ENCODE measurements at places on chromosomes 4 and X.

GRCh38 chr4:127209580-127210095 lies 423.1 kb upstream of the INTU start:
- no peak for DNase-seq

DNA sequence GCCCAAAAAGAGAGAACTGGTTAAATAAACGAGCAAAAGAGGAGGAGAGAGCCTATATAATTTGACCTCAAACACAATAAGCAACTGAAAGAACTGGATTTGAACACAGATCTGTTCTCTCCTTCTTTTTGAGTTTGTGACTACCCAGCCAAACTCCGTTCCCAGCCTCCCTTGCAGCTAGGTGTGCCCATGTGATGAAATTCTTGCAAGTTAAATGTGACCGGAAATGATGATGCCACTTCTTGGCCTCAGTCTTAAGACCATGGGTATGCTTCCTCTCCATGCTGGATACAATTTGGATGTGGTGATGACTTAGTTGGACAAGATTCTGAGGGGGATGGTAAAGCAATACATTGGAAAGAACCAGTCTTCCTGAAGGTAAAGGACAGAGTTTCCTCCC lies 204.1 kb downstream of the PTTG2 start:
- no peak for DNase-seq

DNA sequence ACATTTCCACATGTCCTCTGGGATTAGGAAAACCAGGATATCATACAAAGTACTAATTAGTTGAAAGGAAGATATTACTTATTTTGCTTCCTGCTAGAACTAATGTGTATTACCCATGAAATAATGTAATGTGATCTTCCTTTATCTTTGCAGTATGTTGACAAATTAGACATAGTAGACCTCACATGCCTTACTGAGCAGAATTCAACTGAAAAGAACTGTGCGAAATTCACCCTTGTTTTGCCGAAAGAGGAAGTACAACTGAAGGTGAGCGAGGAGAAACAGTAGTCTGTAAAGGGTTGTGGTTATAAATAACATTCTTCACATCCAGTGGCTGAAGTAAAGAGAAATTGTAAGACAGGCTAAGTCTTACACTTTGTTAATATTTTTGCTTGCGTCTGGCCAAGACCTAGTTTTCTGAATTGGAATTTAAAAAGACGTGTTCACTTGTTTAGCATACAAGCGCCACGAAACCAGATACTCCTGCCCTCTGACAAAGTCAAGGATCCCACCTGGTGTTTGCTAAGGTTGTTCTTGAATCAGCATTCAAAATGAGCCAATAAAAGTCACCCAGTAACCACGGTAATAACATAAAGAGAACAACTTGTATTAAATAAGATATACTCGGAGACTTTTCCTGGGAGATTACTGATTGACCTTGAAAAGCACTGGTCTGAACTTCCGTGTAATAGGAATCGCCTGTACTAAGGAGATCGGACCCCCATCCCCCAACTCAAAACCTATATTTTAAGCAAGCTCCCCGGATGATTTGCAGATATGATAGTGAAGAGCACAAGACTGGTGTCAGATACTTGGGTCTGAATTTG lies 16.9 kb downstream of the STAP1 start:
- DNase-seq = peak; percentile 92

DNA sequence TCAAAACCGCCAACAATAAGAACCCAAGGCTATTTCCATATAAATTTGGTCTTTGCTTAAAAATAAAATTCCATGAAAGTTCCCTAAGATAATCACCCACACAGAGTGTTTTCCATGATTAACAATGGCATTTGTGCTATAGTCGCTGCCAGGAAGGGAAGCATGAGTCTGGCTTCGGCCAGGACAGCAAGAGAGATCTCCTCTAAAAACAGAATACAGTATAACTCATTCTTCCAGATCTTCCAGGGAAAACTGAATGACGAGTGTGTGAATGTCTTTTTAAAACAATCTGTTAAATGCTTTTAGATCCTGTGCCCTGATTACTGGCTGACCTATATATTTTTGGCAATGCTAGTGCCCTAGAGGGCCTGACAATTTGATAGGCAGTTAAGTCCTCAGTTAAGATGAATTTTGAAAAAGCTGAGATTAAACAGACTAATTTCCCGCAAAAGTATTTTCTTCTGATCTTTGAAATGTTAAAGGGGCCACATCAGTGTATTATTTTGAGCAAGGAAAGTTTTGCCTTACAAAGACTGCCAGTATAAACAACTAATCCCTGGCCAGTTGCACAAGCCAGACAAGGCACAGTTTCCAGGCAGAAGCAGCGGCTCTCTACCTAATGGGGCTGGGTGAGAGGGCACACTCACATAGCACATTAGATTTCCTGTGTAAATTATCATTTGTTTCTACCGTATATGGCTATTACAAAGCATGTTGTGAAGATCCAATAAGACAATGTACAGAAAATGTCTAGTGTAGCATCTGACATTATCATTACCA lies 127.3 kb downstream of the DCHS2 start:
- DNase-seq = no peak

- DNase-seq = no peak
Observed at GRCh38 chr4:80731436-80731835, 299.1 kb upstream of the BMP3 start.

DNA sequence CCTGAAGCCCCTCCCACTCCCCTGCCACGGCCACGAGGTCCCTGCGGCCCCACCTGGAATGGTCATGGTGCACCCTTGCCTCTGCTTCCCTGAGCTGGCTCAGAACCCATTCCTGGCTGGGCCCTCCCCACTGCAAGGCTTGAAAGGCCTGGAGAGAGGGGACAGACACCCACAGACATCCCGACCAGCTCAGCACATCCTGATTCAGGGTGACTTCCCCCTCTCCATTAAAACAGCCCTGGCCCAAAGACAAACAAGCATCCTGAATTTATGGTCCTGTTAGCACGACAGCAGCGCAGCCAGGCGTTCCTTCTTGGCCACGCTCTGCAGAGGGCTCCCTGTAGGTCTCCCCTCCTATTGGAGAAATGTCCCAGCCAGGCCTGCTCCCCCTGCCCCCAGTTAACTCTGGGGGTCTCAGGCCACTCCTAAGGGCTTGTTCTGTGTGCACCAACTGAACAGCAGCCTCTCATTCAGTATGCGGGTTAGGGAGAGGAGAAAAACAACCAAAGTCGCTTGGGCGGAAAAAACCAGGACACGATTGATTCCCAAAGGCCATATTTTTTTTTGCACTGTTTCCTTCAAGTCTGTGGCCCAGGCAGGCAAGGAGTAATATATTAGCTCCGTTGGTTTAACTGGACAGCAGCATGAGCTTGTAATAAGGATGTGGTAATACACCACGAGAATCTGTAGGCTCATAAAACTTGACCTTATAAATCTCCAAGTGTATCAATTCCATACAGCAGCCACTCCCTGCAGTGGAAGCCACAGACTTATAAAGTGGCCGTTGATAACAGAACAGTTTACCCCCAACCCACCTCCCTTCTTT lies 106.7 kb upstream of the MSX1 start:
- DNase-seq = no peak

- DNase-seq = no peak
Observed at GRCh38 chrX:9765072-9765736, 443 bp downstream of the GPR143 start.

DNA sequence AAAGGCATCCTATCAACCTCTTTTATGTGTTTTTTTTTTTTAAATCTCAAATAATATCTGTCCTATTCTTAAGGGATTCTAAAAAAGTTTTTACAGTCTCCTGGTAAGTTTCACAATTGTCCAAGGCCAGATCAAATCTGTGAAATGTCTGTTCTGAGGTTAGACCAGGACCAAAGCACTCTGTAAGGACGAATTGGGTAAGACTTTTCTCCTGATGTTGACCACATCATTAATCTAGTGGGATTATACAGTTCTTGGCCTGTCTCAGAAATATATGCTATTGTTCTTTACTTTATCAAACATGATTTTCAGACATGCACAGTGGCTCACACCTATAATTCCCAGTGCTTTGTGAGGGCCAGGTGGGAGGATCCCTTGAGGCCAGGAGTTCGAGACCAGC lies 45.8 kb upstream of the TMEM131L start:
- DNase-seq = no peak

DNA sequence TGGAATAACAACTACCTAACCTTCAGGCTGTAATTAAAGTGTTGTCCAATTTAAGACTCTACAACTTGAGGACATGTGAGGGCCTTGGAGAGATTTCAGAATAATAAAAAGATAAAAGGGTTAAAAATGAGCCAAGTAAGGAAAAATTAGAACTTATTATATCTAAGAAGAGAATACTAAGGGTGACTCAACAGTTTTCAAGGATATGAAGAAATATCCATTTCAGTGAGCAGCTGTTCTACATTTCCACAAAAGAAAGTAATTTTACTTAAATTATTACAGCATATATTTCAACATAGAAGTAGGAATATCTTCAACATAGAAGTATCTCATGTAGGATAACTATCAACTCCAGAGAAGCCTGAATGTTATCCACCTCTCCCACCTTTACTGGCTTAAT lies 11.3 kb downstream of the SNX12 start:
- no peak for DNase-seq

GRCh38 chr4:135197641-135198040 lies 996.1 kb upstream of the PABPC4L start:
- DNase-seq = no peak

GRCh38 chrX:53115550-53115874 lies 21.6 kb downstream of the KANTR start:
- DNase-seq = no peak

GRCh38 chrX:68355629-68355920 lies 77.7 kb downstream of the OPHN1 start:
- no peak for DNase-seq

DNA sequence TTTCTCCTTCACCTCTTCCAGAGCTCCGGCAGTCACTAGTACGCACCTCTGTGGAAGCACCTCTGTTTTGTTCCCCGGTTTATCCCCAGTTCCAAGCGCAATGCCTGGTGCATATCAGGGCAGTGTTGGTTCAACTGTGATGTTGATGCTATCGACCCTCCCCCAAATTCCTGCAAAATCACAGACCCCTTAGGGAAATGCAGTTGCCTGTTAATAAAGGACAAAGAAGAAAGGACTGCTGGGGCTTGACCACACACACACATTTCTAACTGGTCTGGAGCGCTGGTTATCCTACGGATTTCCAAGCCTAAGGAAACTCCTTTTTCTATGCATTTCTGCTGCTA lies 530 bp upstream of the NMU start:
- no peak for DNase-seq

GRCh38 chr4:72846280-72847111 lies 223.0 kb downstream of the COX18 start:
- DNase-seq = no peak

- no peak for DNase-seq
Observed at GRCh38 chr4:142581881-142582280, 264.2 kb downstream of the INPP4B start.

Data from hematopoietic multipotent progenitor cell (in vitro differentiated cells).